ENCODE measurements at places on chromosomes 4 and X. TPM values are rescaled to one million over a fixed set of nuclear protein-coding genes. Genes with fewer than 3 reads are reported as not detected.

The RS1 gene
- total RNA-seq: not detected

GRCh38 chrX:81174286-81174685 is 27.4 kb downstream of the HMGN5 start:
- no peaks in the 10 kb centered on the region for H3K36me3 ChIP-seq
- no peak overlapping the region for H3K4me3 ChIP-seq
- no peak overlapping the region for H3K27ac ChIP-seq
- peak; percentile 14 for DNase-seq

The LRBA gene
- total RNA-seq: 38.7 TPM

The SPANXN4 gene
- total RNA-seq: not detected

The TEC gene
- 0.97 TPM for total RNA-seq

GRCh38 chrX:46582966-46583365 is 9.4 kb downstream of the CHST7 start:
- H3K36me3 ChIP-seq: no peaks in the 10 kb centered on the region
- H3K4me1 ChIP-seq: peaks cover 31% of the 10 kb centered on the region
- peak; percentile 66 for DNase-seq
- peak overlapping the region; percentile 57 for H3K27ac ChIP-seq
- H3K4me3 ChIP-seq: no peak overlapping the region
- no peaks in the 10 kb centered on the region for H3K27me3 ChIP-seq

GRCh38 chr4:161197912-161198311 is 965.9 kb downstream of the FSTL5 start:
- no peaks in the 10 kb centered on the region for H3K36me3 ChIP-seq
- H3K27me3 ChIP-seq: no peaks in the 10 kb centered on the region
- no peak overlapping the region for H3K27ac ChIP-seq
- no peak for DNase-seq
- H3K4me1 ChIP-seq: no peaks in the 10 kb centered on the region

DNA sequence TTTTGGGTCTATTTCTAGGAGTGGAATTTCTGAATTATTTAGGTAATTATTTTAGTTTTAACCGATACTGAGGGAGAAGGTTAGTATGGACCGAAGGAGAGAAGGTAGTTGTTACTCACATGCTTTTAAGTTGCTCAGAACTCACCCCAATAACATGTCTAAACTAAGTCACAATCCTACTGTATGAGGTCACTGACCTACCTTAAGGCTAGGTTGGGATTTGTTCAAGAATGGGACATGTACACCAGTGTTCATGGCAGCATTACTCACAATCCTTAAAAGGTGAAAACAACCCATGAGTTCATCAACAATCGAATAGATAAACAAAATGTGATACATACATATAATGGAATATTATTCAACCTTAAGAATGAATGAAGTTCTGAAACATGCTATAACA is 90.5 kb downstream of the MSN start:
- no peaks in the 10 kb centered on the region for H3K4me1 ChIP-seq
- no peak for DNase-seq
- H3K27ac ChIP-seq: no peak overlapping the region
- no peaks in the 10 kb centered on the region for H3K36me3 ChIP-seq

DNA sequence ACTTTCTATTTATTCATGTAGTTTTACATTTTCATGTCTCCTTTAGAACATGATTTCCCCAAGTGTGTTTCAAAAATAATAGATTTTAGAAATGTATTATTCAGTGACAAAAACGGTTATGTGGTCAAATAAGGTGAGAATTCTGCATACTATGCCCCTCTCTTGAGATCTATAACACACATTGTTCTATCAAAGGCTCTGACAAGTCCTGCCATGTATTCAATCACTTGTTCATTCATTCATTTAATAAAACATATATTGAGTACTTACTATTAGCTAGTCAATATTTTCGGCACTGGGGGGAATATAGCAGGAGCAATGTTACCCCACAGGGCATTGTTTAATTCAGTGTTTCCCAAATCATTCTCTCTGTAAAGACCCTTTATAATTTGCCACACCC is 58.4 kb upstream of the FGF13 start:
- H3K36me3 ChIP-seq: no peaks in the 10 kb centered on the region
- H3K4me3 ChIP-seq: no peak overlapping the region
- H3K27me3 ChIP-seq: no peaks in the 10 kb centered on the region
- H3K4me1 ChIP-seq: no peaks in the 10 kb centered on the region
- no peak for DNase-seq

DNA sequence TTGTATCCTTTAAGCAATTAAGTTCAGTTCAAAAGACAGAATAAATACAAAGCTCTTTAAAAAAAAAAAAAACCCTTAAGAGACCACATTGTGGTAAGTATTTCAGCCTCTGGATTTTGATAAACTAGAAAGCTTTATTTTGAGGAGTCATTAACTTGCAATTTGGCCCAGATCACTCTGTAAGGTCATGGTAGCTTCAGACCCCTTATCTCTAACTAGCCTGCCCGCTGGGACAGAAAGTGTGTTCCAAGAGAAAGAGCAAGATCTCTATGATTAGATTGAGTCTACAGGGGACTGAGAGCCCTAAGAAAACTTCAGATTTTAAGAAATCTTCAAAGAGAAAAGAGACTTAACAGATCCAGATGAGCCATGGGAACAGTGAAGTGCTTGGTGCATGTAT is 45.6 kb downstream of the GALNT7 start:
- H3K4me3 ChIP-seq: no peak overlapping the region
- H3K27me3 ChIP-seq: no peaks in the 10 kb centered on the region
- peaks cover 45% of the 10 kb centered on the region for H3K4me1 ChIP-seq
- H3K27ac ChIP-seq: no peak overlapping the region

- no peak overlapping the region for H3K27ac ChIP-seq
- H3K36me3 ChIP-seq: no peaks in the 10 kb centered on the region
- no peak for DNase-seq
- no peaks in the 10 kb centered on the region for H3K4me1 ChIP-seq
Observed at GRCh38 chrX:132967049-132967448, 8.6 kb upstream of the HS6ST2 start.

- no peak overlapping the region for H3K4me3 ChIP-seq
- no peak overlapping the region for H3K27ac ChIP-seq
- no peaks in the 10 kb centered on the region for H3K27me3 ChIP-seq
- H3K4me1 ChIP-seq: no peaks in the 10 kb centered on the region
Observed at GRCh38 chr4:153850533-153851280, 61.8 kb upstream of the SFRP2 start.

The MTNR1A gene
- total RNA-seq: not detected

DNA sequence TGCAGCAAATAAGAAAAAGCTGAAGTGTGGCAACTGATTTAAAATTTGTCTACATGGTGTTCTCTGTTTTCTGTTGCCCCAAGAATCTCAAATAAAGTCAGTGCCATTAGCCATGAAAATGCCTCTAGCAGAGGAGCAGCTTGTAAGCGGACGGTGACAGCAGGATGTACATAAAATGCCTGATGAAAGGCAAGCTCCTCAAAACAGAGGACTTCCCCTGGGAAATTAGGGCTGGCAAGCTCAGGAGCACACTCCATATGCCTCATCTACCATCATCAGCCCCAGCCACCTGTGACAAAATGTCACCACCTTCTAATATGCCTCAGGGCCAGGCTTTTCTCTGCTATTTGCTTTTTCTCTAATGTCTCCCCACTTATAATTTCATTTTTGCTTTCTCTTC is 54.5 kb downstream of the ASB9 start:
- no peaks in the 10 kb centered on the region for H3K4me1 ChIP-seq
- no peaks in the 10 kb centered on the region for H3K36me3 ChIP-seq
- no peak overlapping the region for H3K27ac ChIP-seq
- H3K27me3 ChIP-seq: no peaks in the 10 kb centered on the region

- H3K4me3 ChIP-seq: no peak overlapping the region
- H3K36me3 ChIP-seq: no peaks in the 10 kb centered on the region
- no peak overlapping the region for H3K27ac ChIP-seq
- peaks cover 2% of the 10 kb centered on the region for H3K27me3 ChIP-seq
- no peaks in the 10 kb centered on the region for H3K4me1 ChIP-seq
Observed at GRCh38 chr4:14149176-14150053, 521.9 kb upstream of the BOD1L1 start.

DNA sequence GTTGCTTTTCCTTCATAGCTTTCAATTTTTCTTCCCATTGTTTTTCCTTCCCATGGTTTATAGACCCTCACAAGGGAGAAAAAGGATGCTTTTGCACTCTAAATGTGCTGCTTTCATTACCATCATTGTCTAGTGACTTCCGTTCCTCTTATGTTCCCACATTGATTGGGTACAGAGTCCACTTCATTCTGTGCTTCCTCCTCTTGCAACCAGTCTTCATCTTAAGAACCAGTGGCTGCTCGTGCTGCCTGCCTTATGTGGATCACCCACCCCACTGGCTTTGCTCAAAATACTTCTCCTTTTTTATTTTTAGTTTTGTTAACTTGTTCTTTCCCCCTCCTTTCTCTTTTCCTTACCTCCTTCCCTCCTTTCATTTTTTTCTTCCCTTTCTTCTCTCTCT is 76.5 kb upstream of the BOD1L1 start:
- no peak for DNase-seq
- H3K27me3 ChIP-seq: no peaks in the 10 kb centered on the region
- no peak overlapping the region for H3K4me3 ChIP-seq
- H3K36me3 ChIP-seq: no peaks in the 10 kb centered on the region
